Esophagus muscularis mucosa (tissue), 4 donors: ENCODE measurements at places on chromosomes 4 and X.
A peak's percentile ranks its signal among the peaks of the same experiment; 100 is the strongest.

DNA sequence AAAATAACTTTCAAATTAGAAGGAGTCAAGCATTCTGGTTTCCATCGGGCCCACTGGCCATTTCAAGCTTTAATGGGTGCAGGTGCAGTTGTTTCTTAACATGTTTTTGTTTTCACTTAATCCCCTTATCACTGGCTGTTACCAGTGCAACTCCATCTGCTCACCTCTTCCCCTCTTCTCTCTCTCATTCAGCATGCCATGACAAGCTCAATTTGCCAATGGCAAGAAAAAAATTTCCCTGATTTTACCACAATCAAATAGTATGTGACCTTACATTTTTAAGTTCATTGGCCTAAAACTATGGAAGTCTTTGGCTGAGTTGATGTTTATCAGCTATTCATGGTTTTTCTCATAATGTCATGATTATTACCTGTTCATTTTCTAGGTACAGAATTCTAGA lies 299.1 kb upstream of the BMP3 start:
- DNase-seq = no peak
- H3K36me3 ChIP-seq = no peaks in the 10 kb centered on the region
- no peaks in the 10 kb centered on the region for H3K4me1 ChIP-seq
- H3K4me3 ChIP-seq = no peak overlapping the region

GRCh38 chr4:152164561-152164960 lies 371.3 kb downstream of the FBXW7 start:
- DNase-seq = no peak
- H3K27ac ChIP-seq = no peak overlapping the region
- H3K4me1 ChIP-seq = peaks cover 23% of the 10 kb centered on the region
- no peaks in the 10 kb centered on the region for H3K27me3 ChIP-seq
- no peak overlapping the region for H3K4me3 ChIP-seq
- H3K36me3 ChIP-seq = no peaks in the 10 kb centered on the region

GRCh38 chr4:15718959-15719358 lies 16.1 kb downstream of the BST1 start:
- no peaks in the 10 kb centered on the region for H3K36me3 ChIP-seq
- DNase-seq = no peak
- no peaks in the 10 kb centered on the region for H3K27me3 ChIP-seq
- no peak overlapping the region for H3K4me3 ChIP-seq

GRCh38 chr4:48985976-48986653 lies at the start of gene CWH43:
Gene CWH43, plus strand, starts transcription at chr4:48986275. Its CDS starts 155 bp downstream, at chr4:48986430.
- peaks cover 46% of the 10 kb centered on the region for H3K27me3 ChIP-seq
- H3K36me3 ChIP-seq = no peaks in the 10 kb centered on the region
- no peak within 1 kb of the TSS for H3K4me3 ChIP-seq
- DNase-seq = peak; percentile 82
- peaks cover 8% of the 10 kb centered on the region for H3K4me1 ChIP-seq

DNA sequence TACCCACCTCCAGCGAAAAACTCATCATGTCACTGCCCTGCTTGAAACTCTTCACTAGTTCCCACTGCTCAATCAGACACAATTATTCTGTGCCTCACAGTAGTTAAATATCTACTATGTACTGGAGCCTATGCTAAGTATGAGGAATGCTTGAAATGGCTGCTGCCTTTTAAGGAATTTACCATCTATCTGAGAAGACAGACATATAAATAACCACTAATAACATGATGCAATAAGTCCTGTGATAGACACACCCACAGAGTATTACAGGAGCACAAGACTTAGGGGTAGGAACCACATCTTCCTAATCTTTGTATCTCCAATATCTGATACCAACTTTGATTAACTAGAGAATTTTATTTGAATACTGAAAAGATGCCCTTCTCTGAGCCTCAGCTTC lies 21.1 kb downstream of the SLC25A53 start:
- no peaks in the 10 kb centered on the region for H3K27me3 ChIP-seq
- H3K27ac ChIP-seq = peak overlapping the region; percentile 61
- no peak overlapping the region for H3K4me3 ChIP-seq
- H3K36me3 ChIP-seq = no peaks in the 10 kb centered on the region

DNA sequence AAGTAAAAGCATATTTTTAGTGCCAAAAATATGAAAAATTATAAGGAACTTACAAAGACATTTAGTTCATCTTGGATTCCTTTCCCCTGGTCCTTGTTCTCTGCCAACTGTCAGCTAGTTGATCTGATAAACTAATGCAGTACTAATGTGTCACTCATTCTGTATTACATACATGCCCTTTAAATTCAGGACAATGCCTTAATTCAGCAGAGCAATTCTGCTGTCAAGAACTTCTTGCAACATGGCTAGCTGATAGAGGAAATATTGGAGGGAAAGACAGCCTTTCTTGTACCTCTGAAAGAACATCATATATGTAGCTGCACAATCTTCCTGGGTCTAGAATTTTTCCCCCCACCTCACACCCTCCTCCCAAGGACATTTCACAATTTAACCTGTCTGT lies 480.1 kb downstream of the RPA4 start:
- no peak for DNase-seq
- peaks cover 4% of the 10 kb centered on the region for H3K4me1 ChIP-seq
- no peaks in the 10 kb centered on the region for H3K27me3 ChIP-seq
- no peak overlapping the region for H3K4me3 ChIP-seq
- H3K27ac ChIP-seq = no peak overlapping the region
- H3K36me3 ChIP-seq = no peaks in the 10 kb centered on the region

- H3K27ac ChIP-seq = no peak overlapping the region
- no peaks in the 10 kb centered on the region for H3K4me1 ChIP-seq
- H3K4me3 ChIP-seq = no peak overlapping the region
- DNase-seq = no peak
These were observed 14.4 kb downstream of the ADH1A start for GRCh38 chr4:99276417-99276816.

GRCh38 chrX:16394290-16394689 lies 227.0 kb downstream of the MAGEB17 start:
- no peaks in the 10 kb centered on the region for H3K4me1 ChIP-seq
- no peaks in the 10 kb centered on the region for H3K36me3 ChIP-seq
- no peak overlapping the region for H3K4me3 ChIP-seq
- H3K27me3 ChIP-seq = no peaks in the 10 kb centered on the region
- DNase-seq = no peak

GRCh38 chr4:87209696-87210095 lies 10.7 kb downstream of the KLHL8 start:
- peaks cover 24% of the 10 kb centered on the region for H3K4me1 ChIP-seq
- no peak overlapping the region for H3K4me3 ChIP-seq
- H3K27ac ChIP-seq = no peak overlapping the region
- no peak for DNase-seq
- H3K27me3 ChIP-seq = no peaks in the 10 kb centered on the region

DNA sequence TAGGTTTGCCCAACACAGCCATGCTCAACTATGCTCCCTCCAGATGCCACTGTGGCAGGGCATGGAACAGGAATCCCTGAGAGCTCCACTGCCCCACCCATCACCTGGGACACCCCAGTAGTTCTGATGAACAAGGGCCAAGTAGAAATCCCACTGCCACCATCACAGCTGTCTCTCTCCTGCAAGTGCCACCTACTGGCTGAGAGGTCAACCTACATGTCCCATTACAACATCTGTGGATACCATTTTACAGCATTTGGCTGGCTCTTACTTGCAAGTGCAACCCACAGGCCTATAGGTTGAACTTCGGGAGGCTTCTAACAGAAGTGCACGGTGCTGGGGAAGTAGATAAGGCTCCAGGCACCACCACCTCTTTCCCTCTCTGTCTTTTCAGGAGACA lies 142.5 kb downstream of the CXXC4 start:
- no peak overlapping the region for H3K27ac ChIP-seq
- H3K36me3 ChIP-seq = no peaks in the 10 kb centered on the region
- H3K4me3 ChIP-seq = no peak overlapping the region

DNA sequence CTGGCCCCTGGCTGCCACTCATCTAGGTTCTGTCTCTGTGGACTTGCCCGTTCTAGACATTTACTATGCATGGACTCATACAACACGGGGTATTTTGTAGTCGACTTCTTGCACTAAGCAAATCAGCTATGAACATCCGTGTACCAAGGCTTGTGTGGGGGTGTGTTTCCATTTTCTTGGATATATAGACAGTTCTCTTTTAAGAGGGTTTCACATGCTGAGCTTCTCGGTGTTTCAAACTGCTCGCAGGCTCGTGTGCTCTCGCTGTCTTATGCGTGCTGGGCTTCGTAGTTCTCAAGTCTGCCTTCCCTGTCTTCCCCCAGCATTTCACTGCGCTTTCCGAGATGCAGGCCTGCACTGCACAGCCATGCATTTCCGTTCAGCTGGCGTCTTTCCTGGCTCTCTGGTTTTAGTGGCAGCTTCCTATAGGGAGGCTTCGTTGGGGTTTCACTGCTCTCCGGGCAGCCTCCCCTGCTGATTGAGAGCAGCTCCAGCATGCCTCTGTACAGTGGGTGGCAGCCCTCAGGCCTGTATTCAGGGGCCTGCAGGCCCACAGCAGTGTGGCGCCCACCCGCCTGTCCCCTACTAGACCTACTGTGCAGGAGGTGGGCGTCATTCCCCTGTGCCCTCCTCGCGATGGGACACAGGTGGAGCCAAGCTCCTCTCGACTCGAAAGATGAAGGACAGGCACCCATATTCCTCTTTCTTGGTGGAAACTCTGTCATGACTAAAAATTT lies 27.6 kb downstream of the ZBTB49 start:
- DNase-seq = no peak
- H3K27me3 ChIP-seq = no peaks in the 10 kb centered on the region
- H3K4me1 ChIP-seq = no peaks in the 10 kb centered on the region
- peaks cover 35% of the 10 kb centered on the region for H3K36me3 ChIP-seq
- H3K27ac ChIP-seq = no peak overlapping the region

DNA sequence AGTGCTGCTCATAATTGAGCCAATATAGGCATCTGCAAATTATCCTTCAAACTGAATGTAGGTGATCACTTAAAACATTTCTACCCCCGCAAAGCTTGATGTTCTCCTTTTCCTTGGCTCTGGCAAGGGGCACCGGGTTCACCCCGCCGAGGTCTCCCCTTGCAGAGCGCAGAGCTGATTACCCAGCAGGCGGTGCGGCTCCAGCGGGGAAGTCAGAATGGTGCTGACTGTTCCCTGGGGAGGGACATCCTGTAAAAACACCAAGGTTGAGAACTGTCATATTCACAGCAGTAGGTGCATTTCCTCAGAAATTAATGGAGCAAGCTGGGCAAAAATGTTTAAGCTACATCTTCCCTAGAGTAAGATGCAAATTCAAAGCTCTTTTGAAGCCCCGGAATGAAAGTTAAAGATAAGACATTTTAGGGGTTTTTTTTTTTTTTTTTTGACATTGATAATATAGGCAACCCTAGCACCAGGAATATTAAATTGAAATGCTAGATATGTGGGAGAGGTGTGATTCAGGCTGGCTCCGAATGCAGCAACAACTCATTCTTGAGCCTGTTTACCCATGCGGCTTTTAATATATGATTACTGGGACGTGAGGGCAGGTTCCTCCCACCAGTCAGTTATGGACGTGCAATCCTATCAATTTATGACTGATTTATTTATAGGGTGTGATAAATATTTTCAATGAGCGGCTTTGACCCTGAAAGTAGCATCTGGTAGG lies 767.3 kb upstream of the TENM3 start:
- H3K27ac ChIP-seq = no peak overlapping the region
- no peaks in the 10 kb centered on the region for H3K4me1 ChIP-seq
- no peaks in the 10 kb centered on the region for H3K36me3 ChIP-seq
- H3K27me3 ChIP-seq = no peaks in the 10 kb centered on the region
- H3K4me3 ChIP-seq = no peak overlapping the region

DNA sequence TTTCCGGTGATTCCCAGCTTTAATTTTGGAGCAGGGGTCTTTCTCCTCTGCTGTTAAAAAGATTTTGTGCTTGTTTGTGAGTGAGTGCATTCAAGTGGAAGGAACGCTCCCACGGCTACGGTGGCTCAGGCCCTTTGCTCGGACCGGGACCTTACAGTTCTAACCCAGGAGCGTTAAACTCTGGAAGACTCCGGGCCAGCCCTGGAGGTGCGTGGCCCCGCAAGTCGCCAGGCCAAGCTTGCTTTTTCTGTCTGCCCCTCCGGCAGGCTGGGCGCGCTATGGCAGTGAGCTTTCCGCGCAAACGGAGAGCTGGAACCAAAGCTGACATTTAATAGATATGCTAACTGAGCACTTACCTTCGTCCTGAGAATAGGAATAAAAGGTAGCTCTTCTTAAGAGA lies 18.3 kb upstream of the PITX2 start:
- H3K4me1 ChIP-seq = peaks cover 18% of the 10 kb centered on the region
- no peak for DNase-seq
- no peak overlapping the region for H3K4me3 ChIP-seq

- no peaks in the 10 kb centered on the region for H3K4me1 ChIP-seq
- H3K27ac ChIP-seq = no peak overlapping the region
- no peak for DNase-seq
- H3K36me3 ChIP-seq = no peaks in the 10 kb centered on the region
These were observed 812.4 kb downstream of the STPG2 start for GRCh38 chr4:97330917-97331316.

- peaks cover 16% of the 10 kb centered on the region for H3K4me1 ChIP-seq
- no peaks in the 10 kb centered on the region for H3K27me3 ChIP-seq
- H3K36me3 ChIP-seq = no peaks in the 10 kb centered on the region
- peak overlapping the region; percentile 60 for H3K27ac ChIP-seq
- no peak overlapping the region for H3K4me3 ChIP-seq
These were observed 53.8 kb upstream of the ATXN3L start for GRCh38 chrX:13373431-13374187.

DNA sequence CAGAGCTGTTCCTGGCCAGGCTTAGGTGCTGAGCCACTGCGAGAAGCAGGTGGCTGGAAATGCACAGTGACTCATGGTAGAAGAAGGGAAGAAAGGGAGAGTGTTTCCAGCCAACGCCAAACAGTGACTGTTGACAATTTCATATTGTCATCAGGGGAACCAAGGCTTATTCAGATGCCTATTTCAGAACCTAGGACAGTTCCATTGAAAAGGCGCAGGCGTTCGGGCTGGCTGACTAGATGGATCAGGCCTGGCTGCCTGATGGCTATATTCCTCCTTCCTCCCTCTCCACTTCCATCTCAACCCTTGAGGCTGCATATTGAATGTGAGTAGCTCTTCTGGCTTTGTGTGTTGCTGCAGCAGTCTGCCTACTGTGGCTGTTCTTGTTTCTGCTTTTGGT lies 73.0 kb upstream of the FRMPD4 start:
- no peaks in the 10 kb centered on the region for H3K4me1 ChIP-seq
- H3K27me3 ChIP-seq = no peaks in the 10 kb centered on the region
- no peak for DNase-seq
- H3K4me3 ChIP-seq = no peak overlapping the region

DNA sequence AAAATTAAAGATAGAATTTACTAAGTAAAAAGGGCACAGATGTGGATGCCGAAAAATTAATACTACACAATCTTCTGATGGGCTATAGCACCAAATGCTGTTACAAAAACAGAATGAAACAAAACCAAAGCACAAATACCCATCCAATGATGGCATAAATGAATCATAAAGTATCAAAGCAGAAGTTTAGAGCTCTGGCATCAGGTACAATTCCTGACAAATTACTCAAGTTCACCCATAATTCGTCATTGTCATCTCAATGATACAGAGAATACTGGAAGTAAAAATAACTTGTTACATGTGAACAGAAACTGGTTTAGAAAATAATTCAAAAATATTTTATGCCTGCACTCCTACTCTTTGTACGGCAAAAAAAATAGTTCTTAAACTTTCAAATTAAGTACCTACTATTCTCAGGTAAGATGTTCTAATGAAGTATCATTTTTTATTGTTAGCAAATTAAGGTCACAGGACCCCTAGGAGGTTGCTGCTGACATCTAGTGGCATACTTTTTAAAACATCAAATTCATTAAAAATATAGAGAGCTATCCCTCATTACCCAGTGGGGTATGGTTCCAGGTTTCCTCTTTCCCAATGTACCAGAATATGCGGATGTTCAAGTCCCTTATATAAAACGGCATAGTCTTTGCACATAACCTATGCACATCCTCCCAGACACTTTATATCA lies 126.1 kb downstream of the INPP4B start:
- H3K36me3 ChIP-seq = no peaks in the 10 kb centered on the region
- no peaks in the 10 kb centered on the region for H3K27me3 ChIP-seq
- H3K4me3 ChIP-seq = no peak overlapping the region
- no peaks in the 10 kb centered on the region for H3K4me1 ChIP-seq
- no peak for DNase-seq
